IMR-90 (cell line): ENCODE measurements at places on chromosomes 6 and 20. TPM values are rescaled to one million over a fixed set of nuclear protein-coding genes. Genes with fewer than 3 reads are reported as not detected.

The GSTA2 gene
- not detected in 2 replicates for total RNA-seq

The C6orf163 gene
- 0.90 and 1.7 TPM in 2 replicates for total RNA-seq

The GRM1 gene
- not detected in 2 replicates for total RNA-seq

The METTL24 gene
- not detected in 2 replicates for total RNA-seq

The SCP2D1 gene
- total RNA-seq, result not detected in 2 replicates

The COL11A2 gene
- total RNA-seq, result under 0.01 TPM in 2 replicates

The KIAA1755 gene
- total RNA-seq, result 2.2 and 2.5 TPM in 2 replicates

The KIF25 gene
- not detected in 2 replicates for total RNA-seq

The FAM83C gene
- total RNA-seq, result not detected in 2 replicates

The SMOC2 gene
- not detected in 2 replicates for total RNA-seq

The CDS2 gene
- 47.1 and 57.5 TPM in 2 replicates for total RNA-seq

The QRSL1 gene
- total RNA-seq, result 10.6 and 10.9 TPM in 2 replicates

The CENPQ gene
- total RNA-seq, result 2.2 and 5.8 TPM in 2 replicates

The TBC1D7 gene
- 14.3 and 16.4 TPM in 2 replicates for total RNA-seq

The OR11A1 gene
- total RNA-seq, result not detected in 2 replicates

The ME1 gene
- total RNA-seq, result 24.4 and 32.2 TPM in 2 replicates

The PLG gene
- not detected in 2 replicates for total RNA-seq

The HTR1B gene
- under 0.01 and 0.36 TPM in 2 replicates for total RNA-seq

The SERINC3 gene
- 88.3 and 101 TPM in 2 replicates for total RNA-seq

The GTF3C6 gene
- 10.4 and 42.5 TPM in 2 replicates for total RNA-seq

The MAN1A1 gene
- 5.9 and 11.4 TPM in 2 replicates for total RNA-seq

The PTPRT gene
- not detected in 2 replicates for total RNA-seq

The MRPL18 gene
- 53.4 and 70.5 TPM in 2 replicates for total RNA-seq

The ADGRB3 gene
- total RNA-seq, result not detected in 2 replicates

The SEL1L2 gene
- total RNA-seq, result not detected in 2 replicates

The SCUBE3 gene
- total RNA-seq, result 19.9 and 21.1 TPM in 2 replicates

The MUCL3 gene
- total RNA-seq, result not detected in 2 replicates

The ADGB gene
- total RNA-seq, result not detected in 2 replicates

The BMP6 gene
- 0.18 and 0.28 TPM in 2 replicates for total RNA-seq

The ZC3H12D gene
- total RNA-seq, result under 0.01 TPM in 1 of 2 replicates, not detected in the other

The MYLIP gene
- 3.2 and 3.6 TPM in 2 replicates for total RNA-seq

The HDGFL1 gene
- not detected in 2 replicates for total RNA-seq

The ERVFRD-1 gene
- not detected in 2 replicates for total RNA-seq

The CTCFL gene
- total RNA-seq, result not detected in 2 replicates

The CUL7 gene
- total RNA-seq, result 33.3 and 39.3 TPM in 2 replicates

The FAM217A gene
- total RNA-seq, result not detected in 2 replicates

The PBOV1 gene
- total RNA-seq, result not detected in 2 replicates

The MCHR2 gene
- not detected in 2 replicates for total RNA-seq

The ADTRP gene
- 0.72 and 0.83 TPM in 2 replicates for total RNA-seq

The SIRPB1 gene
- 0.56 and 0.90 TPM in 2 replicates for total RNA-seq

The SLC2A10 gene
- 14.7 and 15.2 TPM in 2 replicates for total RNA-seq

The ECT2L gene
- not detected in 2 replicates for total RNA-seq

The CEP250 gene
- total RNA-seq, result 35.1 and 38.3 TPM in 2 replicates

The BCAS4 gene
- 40.0 and 47.5 TPM in 2 replicates for total RNA-seq

The SIRPG gene
- not detected in 2 replicates for total RNA-seq

The TAGAP gene
- not detected in 2 replicates for total RNA-seq

The KCNK16 gene
- not detected in 2 replicates for total RNA-seq

The CAGE1 gene
- total RNA-seq, result under 0.01 TPM in 1 of 2 replicates, not detected in the other

The GPX6 gene
- total RNA-seq, result not detected in 2 replicates
